ENCODE measurements at places on chromosomes 5 and 9.

- H3K36me3 ChIP-seq = no peaks in the 10 kb centered on the region
- no peak overlapping the region for H3K27ac ChIP-seq
- no peaks in the 10 kb centered on the region for H3K4me1 ChIP-seq
- H3K27me3 ChIP-seq = no peaks in the 10 kb centered on the region
- no peak overlapping the region for H3K4me3 ChIP-seq
Observed at GRCh38 chr9:125106285-125106893, 36.9 kb downstream of the SCAI start.

GRCh38 chr9:84775056-84775643 is 105.6 kb downstream of the NTRK2 start:
- peaks cover 3% of the 10 kb centered on the region for H3K27me3 ChIP-seq
- no peaks in the 10 kb centered on the region for H3K36me3 ChIP-seq
- no peak overlapping the region for H3K4me3 ChIP-seq
- peaks cover 14% of the 10 kb centered on the region for H3K4me1 ChIP-seq
- no peak overlapping the region for H3K27ac ChIP-seq

DNA sequence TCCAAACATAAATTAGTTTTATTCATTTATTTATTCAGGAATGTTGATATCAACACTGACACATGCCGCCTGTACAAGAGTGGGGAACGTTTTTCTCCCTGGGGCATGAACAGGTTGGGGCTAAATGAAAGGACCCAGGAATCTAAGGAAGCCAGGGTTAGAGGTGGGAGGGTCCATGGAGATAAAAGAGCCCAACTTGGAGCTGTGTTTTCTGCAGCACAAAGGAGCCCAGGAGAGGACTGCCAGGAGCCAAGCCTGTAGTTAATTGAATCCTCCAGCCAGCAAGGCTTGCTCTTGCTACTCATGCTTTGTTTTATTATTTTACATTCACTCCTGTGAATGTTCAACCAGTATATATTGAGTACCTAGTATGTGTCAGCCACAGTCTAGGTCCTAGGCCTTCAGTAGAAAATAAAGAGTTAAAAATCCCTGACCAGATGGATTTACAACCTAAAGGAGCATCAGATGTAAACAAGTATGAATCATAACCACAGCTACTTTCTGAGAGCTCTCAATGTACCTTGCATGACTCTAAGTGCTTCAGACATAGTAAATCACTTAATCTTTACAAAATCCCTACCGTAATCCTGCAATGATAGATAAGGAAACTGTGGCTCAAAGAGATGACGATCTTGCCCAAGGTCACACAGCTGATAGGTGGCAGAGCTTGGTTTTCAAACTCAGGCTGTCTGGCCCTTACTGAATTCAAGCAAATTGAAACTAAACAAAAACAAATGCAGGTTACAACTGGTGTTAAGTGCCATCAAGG is 69.8 kb downstream of the ASTN2 start:
- DNase-seq = no peak
- H3K4me3 ChIP-seq = no peak overlapping the region
- H3K4me1 ChIP-seq = no peaks in the 10 kb centered on the region
- H3K36me3 ChIP-seq = no peaks in the 10 kb centered on the region
- no peaks in the 10 kb centered on the region for H3K27me3 ChIP-seq

- H3K27me3 ChIP-seq = no peaks in the 10 kb centered on the region
- H3K4me1 ChIP-seq = no peaks in the 10 kb centered on the region
- no peak overlapping the region for H3K27ac ChIP-seq
- no peaks in the 10 kb centered on the region for H3K36me3 ChIP-seq
- no peak for DNase-seq
Observed at GRCh38 chr9:11144746-11145145, 531.9 kb upstream of the PTPRD start.

Measured in activated CD4-positive, alpha-beta memory T cell treated with anti-CD3 and anti-CD28 coated beads, Interleukin-2, amount 10 ng/mL, durations not matched to agents 7 days and 5 days (primary cell).